ENCODE measurements at places on chromosomes 1 and 21.

- DNase-seq: no peak
Observed at GRCh38 chr1:232493869-232494268, 136.1 kb downstream of the SIPA1L2 start.

DNA sequence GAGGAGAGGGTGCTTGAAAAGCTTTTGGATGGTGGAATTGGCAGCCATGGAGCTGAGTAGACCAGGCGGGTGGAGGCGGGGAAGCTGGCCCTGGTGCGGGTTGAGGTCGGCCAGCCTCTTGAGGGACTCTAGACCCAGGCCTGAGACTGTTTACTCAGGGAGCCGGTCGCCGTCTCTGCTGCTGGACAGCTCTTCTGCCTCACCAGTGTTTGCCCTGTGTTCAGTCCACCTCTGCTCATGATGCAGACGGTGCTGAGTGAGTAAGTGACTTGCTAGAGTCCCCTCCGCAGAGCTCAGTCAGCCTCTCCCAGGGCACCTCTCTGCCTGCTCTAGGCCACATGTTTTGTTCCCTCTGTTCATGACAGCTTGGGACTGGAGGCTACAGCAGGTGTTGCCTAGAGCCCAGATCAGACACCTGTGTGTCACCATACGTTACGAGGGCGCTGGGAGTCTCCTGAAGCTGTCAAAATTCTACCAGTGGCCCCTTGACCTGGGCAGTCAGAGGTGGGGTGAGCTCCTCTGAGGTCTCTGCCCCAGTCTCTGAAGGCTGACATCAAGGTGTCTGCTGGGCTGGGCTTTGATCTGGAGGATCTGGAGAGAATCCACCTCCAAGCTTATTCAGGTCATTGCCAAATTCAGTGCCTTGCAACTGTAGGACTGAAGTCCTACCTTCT lies 73.5 kb upstream of the WNT4 start:
- no peak for DNase-seq

- no peak for DNase-seq
Observed at GRCh38 chr1:93023281-93023680, 55.8 kb upstream of the MTF2 start.

GRCh38 chr1:66341446-66342089 lies 192.4 kb upstream of the SGIP1 start:
- DNase-seq: no peak

DNA sequence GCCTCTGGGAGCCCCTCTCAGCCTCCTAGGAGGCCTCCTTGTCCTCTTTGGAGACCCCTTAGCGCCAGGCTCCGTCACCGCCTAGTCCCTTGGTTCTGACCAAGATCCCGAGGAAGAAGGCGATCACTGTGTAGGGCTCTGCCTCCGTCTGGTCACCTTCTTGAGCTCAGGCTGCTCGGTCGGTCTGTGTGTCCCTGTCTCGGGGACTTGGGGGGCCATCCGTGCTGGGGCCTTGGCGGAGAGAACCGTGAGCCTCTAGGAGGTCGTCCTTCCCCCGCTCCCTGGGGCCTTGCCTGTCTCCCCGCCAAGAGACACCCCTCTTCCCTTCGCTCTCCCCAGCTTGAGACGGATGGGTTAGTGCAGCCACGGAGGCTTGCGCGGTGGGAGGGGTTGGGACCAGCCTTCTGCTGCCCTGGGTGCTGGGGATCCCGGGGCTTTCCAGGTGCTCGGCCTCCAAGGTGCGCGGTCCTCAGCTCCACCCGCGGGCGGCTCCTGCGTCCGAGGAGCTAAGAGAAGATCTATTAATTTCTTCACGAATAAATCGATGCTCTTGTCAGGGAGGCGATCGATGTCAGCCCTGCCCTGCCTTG lies 701 bp upstream of the INSRR start:
- peak; percentile 42 for DNase-seq

DNA sequence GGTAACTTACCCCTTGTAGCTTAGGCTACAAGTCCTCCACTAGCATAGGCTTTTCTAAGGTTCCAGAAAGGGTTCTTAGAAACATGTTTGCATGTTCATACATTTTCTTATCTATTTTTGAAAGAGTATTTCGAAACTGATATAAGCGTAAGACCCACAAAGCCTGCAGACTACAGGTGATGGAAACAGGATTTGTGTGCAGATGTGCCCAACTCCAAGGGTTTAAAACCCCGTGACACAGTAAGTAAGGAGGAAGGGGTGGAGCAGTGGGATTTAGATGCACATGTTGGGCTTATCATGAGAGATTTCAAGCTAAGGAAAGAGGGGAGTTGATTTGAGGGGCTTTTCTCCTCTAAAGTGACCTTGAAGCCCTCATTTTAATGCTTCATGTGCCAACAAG lies 164.7 kb downstream of the LTN1 start:
- DNase-seq: no peak

DNA sequence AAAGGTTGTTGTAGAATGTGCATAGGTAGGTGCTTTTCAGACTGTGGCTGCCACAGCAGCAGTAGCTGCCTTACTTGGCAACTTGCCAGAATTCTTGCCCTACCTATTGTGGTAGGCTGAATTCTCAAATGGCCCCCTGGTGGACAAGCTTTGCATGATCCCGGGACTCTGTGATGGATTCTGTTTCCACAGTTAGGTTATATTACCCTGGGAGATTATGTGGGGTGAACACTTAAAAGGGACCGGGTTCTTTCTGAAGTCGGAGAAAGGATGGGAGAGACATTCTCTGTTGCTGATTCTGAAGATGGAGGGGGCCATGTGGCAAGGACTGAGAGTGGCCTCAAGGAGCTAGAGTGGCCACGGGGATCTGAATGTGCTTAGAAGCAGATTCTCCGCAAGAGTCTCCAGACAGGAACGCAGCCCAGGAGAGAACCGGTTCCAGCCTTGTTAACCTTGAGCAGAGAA lies 32.1 kb upstream of the KCNE1 start:
- peak; percentile 88 for DNase-seq

GRCh38 chr21:34202553-34203372 lies 129.4 kb downstream of the MRPS6 start:
- DNase-seq: no peak

DNA sequence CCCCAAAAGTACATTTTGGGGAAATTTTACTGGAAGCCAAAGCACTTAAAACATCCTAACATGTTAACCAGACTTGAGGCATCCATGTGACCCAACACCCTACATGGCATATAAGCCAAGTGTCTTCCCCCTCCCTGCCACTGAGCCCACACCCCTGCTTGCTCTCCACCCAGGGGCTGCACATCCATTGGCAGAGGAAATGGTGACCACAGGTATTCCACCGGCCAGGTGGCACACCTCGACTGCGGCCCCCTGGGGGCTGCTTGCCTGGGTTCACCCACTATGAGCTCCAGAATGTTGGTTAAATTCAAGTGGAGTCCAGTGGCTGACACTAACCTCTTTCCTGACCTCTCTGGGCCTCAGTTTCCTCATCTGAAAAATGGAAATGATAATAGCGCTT lies 64.4 kb upstream of the FAM20B start:
- DNase-seq: no peak

- DNase-seq: peak; percentile 19
Observed at GRCh38 chr1:44587796-44588460, 86.4 kb downstream of the TMEM53 start.

GRCh38 chr1:78619803-78620579 lies at the start of gene IFI44L:
IFI44L (plus strand) TSS chr1:78620448; CDS start chr1:78627916, 7,468 bp downstream.
- DNase-seq: peak; percentile 55

DNA sequence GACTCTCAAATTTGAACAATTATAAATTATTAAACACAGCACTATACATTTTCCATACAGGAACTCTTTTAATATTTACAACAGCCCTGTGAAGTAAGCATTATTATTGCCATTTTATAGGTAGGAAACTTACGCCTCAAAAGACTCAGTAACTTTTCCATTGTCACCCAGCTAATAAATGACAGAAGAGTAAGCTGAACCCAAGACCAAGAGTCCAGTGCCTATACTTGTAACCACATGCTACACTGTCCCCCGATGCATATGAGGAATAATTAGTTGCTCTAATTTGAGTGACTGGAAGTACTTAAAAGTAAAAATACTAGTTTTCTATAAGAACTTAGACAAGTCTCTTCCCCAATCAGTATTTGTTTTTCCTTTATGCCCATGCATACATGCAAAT lies 88.5 kb downstream of the PTPN14 start:
- DNase-seq: no peak
